ENCODE measurements at places on chromosomes 5 and 9.

DNA sequence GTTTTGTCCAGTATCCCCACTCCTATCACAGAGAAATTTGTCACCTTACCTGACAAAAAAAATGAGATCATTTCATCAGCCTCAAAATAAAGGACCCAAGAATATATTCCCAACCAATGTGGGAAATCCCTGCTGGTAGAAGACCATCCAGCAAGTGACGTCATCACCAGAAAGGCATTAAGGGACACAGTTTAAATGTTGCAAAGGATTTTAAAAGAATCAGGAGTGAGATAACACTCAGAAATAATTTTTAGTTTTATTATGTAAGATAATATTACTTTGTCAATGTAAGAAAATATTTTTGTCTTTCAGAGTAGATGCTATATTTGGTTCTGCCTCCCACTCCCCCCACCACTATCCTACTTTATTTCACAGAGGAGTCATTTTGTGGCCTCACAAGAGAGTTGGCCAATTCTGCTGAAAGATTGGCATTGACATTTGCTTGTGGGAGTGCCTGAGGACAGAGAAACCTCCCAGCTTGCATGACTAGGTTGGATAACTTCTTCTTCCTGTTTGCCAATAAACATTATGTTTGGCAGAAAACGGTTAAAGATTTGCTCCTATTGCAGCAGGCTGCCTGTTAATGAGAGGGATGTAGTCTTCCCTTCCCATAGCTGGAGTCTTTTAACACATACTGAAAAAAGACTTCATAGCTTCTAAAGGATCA, 288.6 kb upstream of the DAB2 start:
- no peak for DNase-seq

GRCh38 chr5:179883163-179883562, 24.5 kb downstream of the TBC1D9B start:
- DNase-seq: no peak

- DNase-seq: no peak
Measured at GRCh38 chr5:88683506-88684135, 199.4 kb downstream of the MEF2C start.

DNA sequence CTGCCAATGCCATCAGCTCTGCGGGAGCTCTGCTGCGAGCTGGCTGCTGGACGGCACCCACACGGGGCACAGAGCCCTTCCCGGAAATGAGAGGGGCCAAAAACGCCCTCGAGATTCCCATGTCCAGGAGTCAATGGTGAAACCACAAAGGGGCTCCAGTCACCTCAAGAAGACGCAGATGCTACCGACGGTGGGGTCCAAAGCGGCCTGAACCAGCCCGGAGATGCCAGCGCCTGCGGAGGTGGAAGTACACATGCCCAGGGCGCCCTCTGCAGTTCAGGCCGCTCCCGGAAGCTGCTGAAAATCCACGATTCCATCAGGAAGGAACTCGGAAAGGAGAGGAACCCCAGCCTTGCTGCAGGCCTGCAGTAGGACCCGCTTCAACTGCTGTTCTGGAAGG, 82.4 kb upstream of the SELENOP start:
- DNase-seq: no peak

DNA sequence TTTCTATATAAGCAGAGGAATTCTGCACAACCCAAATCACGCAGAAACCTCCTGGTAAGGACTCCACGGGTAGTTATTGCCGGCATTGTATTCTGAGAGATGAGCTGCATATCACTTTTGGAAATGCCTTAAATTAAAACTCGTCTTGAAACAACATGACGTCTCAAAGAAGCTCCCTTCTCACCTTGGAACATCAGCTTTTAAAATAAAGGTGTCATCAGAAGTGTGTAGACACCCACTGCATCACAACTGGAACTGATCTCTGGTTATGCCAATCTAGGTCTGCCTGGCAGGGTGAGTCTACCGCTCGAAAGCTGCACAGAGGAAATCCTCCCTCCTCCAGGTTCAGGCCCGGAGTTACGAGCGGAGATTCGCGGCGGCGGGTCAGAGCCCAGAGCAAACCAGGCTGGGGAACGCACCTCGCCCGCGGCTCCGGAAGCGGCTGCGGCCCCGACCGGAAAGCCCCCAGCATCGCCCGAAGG, 974 bp upstream of the SLC12A2 start:
- DNase-seq: no peak

DNA sequence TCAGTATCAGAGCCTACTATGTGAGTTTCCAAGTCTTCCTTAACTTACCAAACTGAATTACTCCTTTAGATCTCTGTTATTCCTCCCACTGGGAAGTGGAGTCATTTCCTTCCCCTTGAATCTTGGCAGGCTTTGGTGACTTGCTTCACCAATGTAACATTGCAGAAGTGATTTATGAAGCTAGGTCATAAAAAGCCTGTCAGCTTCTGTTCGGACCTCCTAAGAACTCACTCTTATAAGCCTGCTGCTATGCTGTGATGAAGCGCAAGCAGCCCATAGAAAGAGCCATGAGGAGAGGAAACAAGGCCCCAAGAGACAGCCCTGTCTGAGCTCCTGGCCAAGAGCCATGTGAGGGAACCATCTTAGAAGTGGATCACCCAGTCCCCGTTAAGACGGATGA, 14.2 kb upstream of the FOXB2 start:
- no peak for DNase-seq

GRCh38 chr5:30131-30530, 61.8 kb upstream of the PLEKHG4B start:
- no peak for DNase-seq

GRCh38 chr9:8823131-8823895, 1023.7 kb upstream of the DMAC1 start:
- DNase-seq: no peak

DNA sequence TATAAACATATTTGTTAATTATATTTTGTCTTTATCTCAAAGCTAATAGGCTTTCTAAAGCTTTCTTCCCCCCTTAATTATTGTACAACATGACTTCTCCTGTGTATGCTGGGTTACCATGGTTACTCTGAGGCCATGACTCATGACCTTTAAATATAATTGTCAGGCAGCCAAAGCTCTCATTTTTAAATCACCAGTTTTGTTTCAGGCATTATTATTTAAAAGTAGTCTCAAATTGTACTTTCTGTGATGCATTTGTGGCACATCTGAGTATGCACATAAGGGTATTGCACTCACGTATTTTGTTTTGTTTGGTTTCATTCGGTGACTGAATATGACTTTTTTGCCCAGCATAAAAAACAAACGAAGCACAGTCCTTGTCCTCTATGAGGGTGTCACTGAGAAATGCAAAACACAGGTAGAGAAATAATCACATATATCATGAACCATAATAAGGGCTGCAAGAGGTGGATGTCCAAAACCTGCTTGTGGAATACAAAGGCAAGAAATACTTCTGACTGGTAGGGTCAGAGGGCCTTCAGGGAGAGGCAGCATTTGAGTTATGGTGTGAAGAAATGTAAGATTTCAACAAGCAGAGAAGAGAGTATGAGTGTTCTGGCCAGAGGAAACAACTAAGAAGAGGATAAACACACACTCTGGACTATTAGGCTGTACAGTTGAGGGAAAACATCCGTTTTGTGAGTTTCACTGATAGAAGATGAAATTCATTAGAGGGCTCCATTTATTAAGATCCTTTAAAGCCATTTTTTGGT, 2.1 kb downstream of the CCDC192 start:
- no peak for DNase-seq

DNA sequence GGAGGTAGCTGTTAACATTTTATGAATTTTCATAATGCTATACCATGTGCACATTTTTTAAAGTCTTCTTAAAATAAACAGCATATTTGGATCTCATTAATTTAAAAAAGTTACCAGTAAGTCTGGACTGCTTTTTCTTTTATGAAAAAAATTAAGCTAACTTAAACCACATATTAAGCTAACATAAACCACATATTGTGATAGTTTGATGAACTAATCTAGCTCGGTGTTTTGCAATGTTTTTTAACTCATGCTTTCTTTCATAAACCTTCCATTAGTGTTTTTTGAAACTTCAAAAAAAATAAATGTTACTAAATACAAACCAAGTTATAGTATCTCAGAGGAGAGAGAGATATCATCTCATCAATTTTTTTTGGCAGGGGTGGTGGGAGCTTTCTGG, 26.5 kb downstream of the POLK start:
- no peak for DNase-seq

GRCh38 chr9:85404911-85405565, 336.7 kb downstream of the AGTPBP1 start:
- no peak for DNase-seq

Data from GM12892 (cell line).